ENCODE measurements at places on chromosomes 7 and 10.
A peak's percentile ranks its signal among the peaks of the same experiment; 100 is the strongest.

DNA sequence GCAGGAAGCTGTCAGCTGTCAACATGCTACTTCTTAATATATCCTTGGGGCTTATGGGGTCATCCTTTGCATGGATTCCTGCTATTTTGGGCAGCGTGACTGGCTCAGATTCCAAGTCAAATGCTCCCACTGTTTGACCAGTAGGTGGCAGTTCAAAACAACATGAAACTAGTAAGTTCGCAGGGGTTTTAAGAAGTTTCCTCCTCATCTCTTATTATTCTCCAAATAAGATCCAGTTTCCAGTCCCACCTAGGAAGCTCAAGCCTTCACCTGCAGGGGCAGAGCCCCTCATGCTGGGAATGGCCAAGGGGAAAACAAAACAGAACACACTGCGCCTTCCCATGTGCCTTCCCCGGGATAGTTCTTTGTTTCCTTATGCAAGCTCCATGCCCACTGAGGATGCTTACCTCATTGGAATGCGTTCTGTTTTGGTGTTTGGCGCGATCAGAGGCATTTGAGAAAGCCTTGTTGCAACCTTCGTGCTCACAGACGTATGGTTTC, 259.8 kb downstream of the GLI3 start:
- no peak for DNase-seq

- peak; percentile 62 for DNase-seq
Observed at GRCh38 chr7:137903382-137904169, 56.8 kb upstream of the DGKI start.

DNA sequence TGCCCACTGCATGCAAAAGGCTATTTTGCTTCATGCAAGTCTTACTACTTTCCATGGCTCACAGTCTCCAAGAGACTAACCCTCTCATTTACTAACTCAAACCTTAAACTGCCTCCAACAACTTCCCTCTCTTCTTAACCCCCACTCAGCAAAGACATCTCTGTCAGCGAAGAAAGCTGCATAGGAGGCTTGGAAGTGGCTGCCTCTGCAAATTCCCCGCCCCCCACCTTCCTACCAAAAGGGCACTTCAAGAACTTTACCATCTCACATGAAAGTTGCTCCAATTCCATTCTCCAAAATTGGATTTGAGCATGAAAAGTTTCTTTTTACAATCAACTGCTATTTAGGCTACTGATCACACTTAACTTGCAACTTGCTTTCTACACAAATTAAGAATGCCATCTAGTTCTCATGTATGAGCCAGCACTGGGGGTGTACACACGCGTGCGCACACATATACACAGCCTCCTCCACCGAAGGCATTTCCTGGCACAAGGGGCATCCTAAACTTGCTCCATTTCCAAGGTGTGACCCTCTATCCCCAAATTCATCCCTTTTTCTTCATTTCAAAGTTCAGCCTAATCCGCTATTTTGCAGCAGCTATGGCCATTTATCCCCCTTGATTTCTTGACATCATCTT, 1.8 kb downstream of the CCDC6 start:
- DNase-seq = no peak

GRCh38 chr10:104819731-104820130, 178.6 kb downstream of the SORCS3 start:
- DNase-seq = no peak

GRCh38 chr10:19640566-19641263, 175.5 kb upstream of the PLXDC2 start:
- DNase-seq = no peak

All from central memory CD4-positive, alpha-beta T cell (primary cell).